ENCODE measurements at places on chromosomes 3 and 15.
A peak's percentile ranks its signal among the peaks of the same experiment; 100 is the strongest.

DNA sequence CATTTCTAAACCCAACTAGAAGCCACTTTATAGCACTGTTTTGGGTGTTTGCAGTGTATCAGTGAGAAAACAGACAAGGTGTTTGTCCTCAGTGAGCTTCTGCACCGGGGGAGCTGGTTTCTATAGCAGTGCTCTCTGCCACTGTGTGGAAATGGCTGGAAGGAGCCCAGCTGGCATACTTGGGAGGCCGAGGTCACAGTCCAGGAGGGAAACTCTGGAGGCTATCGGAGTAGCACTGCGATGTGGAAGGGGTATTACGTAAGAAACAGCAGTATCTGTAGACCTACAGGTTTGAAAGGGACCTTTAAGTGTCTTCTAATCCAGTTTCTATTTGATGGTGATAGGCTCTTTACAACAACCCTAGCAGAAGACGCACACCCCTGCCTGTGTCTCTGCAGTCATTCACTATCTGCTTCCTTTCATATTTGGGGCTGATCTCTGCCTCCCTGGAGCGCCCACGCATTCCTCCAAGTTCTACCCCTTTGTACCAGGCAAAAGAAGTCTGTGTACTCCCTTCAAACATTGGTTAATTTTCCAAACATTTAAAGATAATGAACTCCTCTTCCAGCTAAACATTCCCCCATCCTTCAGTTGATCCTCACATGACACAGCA, 87.4 kb upstream of the ADAMTS17 start:
- no peak for DNase-seq

DNA sequence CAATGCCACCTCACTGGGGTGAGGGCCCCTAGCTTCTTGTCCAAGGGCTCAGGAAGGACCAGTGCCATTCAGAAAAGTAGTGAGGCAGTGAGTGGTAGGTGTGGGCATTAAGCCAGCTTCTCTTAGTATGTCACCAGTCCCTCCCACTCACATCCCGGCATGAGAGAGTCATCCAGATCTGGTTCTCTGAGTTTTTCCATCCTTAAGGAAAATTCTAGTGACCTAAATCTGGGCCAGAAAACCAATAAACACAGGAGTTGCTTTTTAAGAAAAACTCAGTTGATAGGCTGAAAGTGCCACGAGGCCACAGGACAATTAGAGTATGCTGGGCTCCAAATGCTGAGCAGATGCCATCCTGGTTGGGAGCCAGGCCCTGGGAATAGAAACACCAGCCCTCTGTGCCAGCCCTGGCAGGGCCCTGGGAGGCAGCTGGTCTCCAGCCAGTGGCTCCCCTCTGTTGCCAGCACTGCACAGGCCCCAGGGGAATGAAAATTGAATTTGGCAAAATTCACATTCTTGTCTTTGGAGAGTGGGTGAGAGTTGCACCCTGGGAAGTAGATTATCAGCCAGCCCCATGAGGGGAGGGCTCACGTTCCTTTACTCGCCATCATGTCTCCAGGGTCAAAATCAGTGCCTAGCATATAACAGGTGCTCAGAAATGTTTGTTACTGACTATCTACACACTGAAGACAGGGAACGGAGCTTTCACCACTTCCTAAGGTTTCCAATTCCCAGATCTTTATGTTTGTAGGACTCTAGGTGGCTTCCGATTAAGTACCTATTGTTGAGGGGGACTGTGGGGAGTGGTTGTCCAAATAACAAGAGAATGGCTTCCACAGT, 52.8 kb downstream of the FAM43A start:
- peak; percentile 56 for DNase-seq

DNA sequence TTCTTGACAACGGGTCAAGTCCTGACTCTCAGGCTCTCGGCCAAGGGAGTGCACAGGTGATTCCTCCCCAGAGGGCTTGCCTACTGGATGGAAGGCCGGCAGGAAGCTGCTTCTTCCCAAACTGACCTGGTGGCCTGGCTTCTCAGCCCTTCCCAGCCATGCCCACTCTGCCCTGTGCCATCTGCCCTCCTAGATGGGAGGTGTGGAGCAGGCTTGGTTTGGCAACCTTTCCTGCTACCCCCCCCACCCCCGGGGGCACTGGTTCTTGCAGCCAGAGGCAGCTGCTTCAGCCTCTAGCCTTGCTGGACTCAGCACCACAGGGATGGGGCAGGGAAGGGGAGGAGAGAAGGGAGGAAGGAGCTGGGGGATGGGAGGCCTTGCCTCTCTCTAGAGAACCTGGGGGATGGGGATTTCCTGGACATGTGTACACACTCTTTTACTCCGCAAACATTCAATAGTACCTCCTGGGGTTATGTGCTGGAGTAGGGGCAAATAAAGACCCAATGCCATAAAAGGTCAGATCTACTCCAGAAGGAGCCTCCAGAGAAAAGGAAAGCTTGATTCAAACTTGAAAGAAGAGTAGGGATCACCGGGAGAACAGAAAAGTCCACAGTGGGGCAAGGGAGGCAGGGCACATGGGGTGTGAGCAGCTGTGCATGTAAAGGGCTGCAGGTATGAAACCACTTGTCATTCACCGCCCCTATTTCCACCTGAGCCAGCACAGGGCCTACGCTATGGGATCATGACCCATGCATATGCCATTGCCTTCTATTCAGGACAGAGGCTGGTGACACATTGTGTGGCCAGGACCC, 4.2 kb upstream of the DAPK2 start:
- DNase-seq: no peak

DNA sequence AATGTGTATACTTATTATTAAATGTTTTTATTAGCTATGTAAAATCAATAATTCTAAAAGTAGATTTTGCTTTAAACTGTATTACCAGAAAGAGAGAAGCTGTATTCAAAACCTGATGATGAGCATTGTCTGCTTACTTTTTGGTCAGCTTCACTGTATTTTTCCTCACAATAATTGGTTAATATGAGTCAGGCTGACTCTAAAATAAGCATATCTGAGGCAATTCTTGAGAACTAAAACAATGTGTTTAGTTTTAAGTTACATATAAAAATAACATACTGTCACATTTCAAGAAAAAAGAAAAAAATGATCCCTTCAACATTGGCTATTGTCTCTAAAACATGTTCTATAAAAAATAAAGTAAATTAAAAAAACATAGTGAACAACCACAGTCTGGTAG, 66.1 kb downstream of the EPHA3 start:
- peak; percentile 75 for DNase-seq

DNA sequence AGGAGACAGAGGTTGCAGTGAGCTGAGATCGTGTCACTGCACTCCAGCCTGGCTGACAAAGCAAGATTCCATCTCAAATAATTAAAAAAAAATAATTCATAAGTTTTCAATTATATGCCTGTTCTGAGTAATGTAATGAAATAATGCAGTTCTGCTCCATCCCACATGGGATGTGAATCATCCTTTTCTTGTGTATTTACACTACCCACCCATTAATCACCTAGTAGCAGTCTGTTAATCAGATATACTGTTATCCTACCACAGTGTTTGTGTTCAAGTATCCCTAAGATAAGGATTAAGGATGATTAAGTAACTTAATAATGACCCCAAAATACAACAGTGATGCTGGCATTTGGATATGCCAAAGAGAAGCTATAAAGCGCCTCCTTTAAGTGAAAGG, 38.8 kb downstream of the PIGB start:
- DNase-seq: peak; percentile 25

DNA sequence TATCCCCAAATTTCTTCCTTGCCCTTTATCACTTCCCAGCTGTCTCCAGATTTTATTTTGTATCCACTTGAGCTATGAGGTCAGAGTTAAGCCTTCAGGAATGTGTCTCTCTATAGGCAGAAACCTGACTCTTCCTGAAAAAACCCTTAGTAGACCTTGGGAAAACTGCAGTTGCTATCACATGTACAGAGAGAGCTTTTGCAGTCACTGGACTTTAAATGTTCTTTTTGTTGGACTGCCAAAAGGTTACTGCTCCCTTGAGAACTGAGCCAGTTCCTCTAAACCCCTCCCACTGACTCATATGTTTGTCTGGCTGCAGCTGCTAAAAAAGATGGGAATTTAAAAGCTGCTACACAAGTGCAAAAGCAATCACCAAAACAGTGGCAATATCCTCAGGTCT, 169.1 kb upstream of the CCDC54 start:
- DNase-seq: peak; percentile 97

- peak; percentile 15 for DNase-seq
Observed at GRCh38 chr15:44584162-44584749, 47.3 kb downstream of the EIF3J start.

- no peak for DNase-seq
Observed at GRCh38 chr3:40308725-40309417, 636 bp upstream of the EIF1B start.

- DNase-seq: no peak
Observed at GRCh38 chr3:173217127-173217526, 76.1 kb upstream of the SPATA16 start.

- peak; percentile 70 for DNase-seq
Observed at GRCh38 chr15:28885630-28886430, at the start of gene APBA2. APBA2 (plus strand) TSS chr15:28885974; CDS start chr15:29053885, 167,911 bp downstream.

- DNase-seq: no peak
Observed at GRCh38 chr15:33757516-33758232, 210.6 kb upstream of the CHRM5 start.

DNA sequence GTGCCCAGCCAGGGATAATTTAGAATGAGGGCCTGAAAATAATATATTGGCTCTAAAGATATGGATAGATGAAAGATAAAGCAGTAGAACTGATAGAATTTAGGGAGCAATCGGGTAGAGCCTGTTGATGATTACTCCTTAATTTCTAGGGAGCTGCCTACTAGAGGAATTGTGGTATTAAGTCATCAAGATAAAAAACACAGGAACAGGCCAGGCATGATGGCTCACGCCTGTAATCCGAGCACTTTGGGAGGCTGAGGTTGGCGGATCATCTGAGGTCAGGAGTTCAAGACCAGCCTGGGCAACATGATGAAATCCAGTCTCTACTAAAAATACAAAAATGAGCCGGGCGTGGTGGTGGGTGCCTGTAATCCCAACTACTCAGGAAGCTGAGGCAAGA, 130.4 kb downstream of the PCCB start:
- DNase-seq: no peak

- DNase-seq: peak; percentile 82
Observed at GRCh38 chr3:42652611-42653302, 740 bp upstream of the ZBTB47 start.

- DNase-seq: no peak
Observed at GRCh38 chr3:98058244-98058960, 23.3 kb upstream of the GABRR3 start.

DNA sequence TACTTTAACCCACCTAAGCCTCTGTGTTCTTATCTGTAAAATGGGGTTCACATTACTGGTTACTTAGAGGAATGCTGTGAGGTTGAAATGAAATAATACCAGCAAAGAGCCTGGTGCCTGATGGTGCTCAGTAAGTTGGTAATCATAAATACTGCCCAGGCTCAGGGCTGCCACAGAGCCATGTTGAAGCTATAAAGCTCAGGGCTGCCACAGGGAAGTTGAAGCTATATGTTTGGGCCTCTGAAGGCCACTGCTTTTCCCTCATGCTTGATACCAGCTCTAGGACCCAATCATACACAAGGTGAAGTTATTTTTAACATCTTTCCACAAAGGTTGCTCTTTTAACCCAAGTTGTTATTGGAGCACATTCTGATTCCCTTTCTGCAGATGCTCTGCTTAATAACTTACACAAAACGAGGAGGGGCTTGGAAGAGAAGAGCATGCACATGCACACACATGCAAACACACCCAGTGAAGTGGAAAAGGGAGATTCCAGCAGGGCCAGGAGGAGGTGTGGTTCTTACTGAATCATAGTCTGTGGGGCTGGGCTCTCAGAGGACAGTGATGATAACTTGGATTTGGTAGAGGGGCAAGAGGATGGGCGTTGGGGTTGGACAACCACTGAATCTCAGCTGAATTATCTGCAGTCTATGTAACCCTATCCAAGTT, 17.4 kb downstream of the PARP14 start:
- DNase-seq: no peak

DNA sequence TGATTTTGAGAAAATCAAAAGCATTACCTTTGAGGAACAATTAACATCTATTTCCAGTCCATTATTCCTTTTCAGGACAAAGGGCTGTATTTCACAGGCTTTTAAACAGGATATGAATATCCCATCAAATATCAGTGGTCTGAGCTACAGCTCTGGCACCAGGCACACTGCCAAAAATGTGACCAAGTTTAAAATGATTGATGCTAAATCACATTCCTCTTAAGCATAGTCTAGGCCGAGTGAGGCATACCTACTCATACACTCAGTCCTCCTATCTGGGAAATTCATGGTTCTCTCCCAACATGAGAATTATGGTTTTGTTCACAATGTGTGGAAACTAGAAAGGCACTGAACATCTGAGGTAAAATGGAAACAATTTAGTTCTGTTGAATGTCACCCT, 683.5 kb downstream of the TUSC7 start:
- no peak for DNase-seq

DNA sequence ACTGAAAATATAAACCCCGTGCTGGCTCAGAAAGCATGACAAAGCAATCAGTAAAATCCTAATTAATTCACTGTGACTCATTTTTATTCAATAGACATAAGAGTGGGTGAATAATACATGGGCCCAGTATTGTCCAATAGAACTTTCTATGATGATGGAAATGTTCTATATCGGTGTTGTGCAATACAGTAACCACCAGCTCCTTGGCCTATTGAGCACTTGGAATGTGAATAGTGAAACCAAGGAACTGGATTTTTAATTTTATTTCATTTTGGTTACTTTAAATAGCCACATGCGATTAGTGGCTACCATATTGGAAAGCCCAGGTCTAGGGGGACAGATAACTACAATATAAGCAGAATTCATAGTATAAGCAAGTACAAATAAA, 69.8 kb upstream of the PPP2R3A start:
- peak; percentile 37 for DNase-seq

- DNase-seq: no peak
Observed at GRCh38 chr3:66885326-66886000, 112.6 kb upstream of the KBTBD8 start.

DNA sequence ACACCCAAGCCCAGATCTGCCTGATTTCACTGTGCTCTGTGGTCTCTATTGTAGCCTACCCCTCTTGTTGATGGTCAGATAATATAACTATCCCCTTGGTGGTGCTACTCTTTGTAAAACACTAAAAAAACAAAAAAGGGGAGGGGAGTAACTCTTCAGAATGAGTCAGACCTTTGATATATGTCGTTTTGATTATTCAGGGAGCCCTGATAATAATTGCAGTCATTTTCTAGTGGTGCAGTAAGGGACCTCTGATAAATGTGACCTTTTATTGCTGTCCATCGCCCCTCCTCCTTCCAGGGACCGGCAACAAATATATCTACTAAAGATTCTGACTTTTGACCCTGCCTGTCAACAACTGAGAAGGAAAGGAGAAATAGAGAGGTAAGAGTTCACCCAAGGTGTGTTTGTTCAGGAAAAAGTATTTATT, 45.1 kb upstream of the MAGI1 start:
- no peak for DNase-seq

DNA sequence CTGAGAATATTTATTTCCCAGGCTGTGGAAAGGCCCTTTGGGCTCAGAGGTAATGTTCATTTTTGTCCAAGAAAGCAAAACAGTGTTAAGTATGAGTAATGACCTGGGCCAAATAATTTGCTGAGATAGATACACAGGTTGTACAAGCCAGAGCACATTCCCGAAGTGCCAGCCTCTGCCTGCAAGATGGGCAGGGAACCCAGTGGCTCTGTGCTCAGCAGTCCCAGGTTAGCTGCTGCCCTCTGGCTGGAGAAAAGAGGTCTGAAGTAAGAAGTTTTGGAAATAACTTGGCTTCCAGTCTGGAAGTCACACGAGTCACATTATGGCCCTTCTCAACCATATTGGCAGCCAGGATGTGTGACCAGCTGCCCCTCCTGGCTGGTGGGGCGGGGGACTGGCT, 20.2 kb downstream of the MYZAP start:
- DNase-seq: peak; percentile 34

- no peak for DNase-seq
Observed at GRCh38 chr3:127006781-127007436, 24.0 kb downstream of the PLXNA1 start.

GRCh38 chr3:51371943-51372557, 13.0 kb upstream of the MANF start:
- peak; percentile 92 for DNase-seq

Data from adipocyte (in vitro differentiated cells).